ENCODE measurements at places on chromosomes 6 and 20. TPM values are rescaled to one million over a fixed set of nuclear protein-coding genes. Genes with fewer than 3 reads are reported as not detected.

The KHDRBS2 gene
- not detected for total RNA-seq

The OPN5 gene
- not detected for total RNA-seq

The GHRH gene
- total RNA-seq = not detected

The CARMIL1 gene
- 6.2 TPM for total RNA-seq

The CCN5 gene
- total RNA-seq = 113 TPM

DNA sequence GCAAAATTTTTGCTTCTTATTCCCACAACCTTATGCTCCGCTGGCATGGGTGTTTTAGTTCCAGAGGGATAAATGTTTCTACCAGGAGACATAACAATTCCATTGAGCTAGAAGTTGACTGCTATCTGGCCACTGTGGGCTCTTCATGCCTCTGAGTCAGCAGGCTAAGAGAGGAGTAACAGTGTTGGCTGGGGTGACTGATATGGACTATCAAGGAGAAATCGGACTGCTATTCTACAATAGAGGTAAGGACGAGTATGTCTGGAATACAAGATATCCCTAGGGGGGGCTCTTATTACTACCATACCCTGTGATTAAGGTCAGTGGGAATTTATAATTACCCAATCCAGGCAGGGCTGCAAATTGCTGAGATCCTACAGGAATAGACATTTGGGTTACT, 26.9 kb downstream of the FBXO30 start:
- ATAC-seq = no peak

DNA sequence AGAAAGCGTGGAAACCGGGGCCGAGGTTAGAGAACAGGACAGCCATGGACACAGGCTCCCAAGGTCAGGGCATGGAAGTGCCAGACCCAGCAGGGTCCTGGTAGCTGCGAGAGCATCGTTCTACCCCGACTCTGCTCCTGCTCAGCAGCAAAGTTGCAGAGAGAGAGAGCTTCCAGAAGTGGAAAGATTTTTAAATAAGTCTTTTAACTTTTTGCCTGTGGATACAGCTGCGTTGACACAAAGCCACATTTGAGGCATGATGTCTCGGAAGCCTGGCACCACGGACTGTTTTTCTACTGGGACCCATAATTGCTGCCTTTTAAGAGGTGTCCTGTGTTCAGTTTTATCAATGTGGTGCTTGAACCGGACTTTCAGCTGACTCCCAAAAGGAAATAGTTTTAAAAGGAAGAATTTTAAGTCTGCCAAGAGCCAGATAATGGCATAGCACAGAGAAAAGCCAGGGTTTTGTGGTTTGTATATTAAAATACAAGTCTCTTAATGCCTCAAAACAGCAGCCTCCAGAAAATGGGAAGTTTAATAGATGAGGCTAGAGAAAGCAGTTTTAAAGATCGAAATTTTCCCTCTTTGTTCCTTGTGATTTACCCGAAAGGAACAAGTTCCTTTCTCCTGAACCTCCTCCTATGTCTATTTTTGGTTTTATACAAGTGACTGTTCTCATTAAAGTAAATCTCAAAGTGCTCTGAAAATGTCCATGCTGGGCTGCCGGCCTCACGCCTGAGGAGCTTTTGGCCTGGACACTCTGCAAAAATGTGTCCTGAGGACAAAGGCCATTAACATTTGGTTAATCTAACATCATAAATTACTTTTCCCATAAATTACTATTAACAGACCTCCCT, 91.5 kb downstream of the RIN2 start:
- peak; percentile 43 for ATAC-seq

GRCh38 chr6:166959911-166960608, 3.7 kb upstream of the RNASET2 start:
- ATAC-seq = no peak

GRCh38 chr6:150773969-150774368, 91.5 kb upstream of the MTHFD1L start:
- no peak for ATAC-seq

- peak; percentile 94 for ATAC-seq
Observed at GRCh38 chr20:35883778-35884540, 70.3 kb downstream of the SCAND1 start.

- no peak for ATAC-seq
Observed at GRCh38 chr6:36550473-36551000, 3.3 kb upstream of the STK38 start.

GRCh38 chr20:46126440-46127056, 8.4 kb downstream of the CD40 start:
- no peak for ATAC-seq

- no peak for ATAC-seq
Observed at GRCh38 chr6:138430361-138431145, 26.5 kb downstream of the HEBP2 start.

DNA sequence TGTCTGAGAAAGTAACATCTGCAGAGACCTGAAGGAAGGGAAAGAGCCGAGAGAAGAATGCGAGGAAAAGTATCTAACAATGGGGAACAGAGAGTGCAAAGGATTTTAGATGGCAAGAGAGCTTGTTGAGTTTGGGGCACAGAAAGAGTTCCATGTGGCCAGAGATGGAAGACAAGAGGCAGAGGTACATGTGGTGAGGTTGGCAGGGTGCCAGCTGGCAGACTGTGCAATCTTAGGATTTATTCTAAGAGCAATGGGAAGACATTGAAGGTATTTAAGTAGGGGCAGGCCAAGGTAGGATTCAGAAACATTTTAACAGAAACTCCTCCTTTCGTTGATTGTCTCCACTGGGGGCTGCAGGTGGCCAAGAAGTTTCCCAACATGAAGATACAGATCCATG, 20.4 kb upstream of the LBP start:
- no peak for ATAC-seq

DNA sequence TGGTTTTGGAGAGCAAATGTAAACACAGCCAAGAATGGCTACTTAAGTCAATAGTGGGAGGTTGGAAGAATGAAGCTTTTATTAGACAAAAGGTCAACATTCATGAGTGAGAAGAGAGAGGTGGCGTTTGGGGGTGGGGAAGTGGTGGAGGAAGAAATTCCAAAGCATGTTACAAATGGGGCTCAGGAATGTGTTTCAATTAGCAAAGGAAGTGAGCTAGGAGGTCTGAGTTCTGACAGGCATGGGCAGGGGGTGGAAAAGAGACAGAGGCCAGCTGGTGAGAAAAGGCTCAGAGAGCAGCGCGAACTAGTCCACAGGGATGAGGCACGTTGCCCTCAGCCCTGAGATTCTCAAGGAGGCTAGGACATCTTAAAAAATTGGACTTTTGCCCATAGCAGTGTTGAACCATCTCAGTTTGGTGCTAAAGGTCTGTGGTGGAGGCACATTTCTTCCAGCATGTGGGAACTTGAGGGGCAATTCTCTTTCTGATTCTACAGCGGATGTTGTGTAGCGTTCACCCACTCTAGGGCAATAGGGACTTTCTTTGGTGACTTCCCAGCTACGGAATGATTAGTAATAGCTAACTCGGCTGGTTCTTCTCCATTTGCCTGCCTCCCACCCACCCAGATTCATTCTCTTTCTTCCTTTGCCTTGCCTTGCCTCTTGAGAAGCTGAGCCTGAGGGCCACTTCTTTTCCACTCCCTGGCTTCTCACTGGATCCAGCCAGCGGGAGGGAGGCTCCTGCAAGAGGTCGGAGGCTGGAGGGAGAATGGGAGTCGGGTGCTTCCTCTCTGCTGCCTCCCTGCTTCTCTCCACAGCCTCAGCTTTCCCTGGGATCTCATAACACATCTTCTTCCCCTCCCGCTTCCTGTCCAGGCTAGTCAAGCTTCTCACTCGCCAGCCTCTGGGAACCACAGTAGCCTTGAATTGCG, 45.1 kb upstream of the NEDD9 start:
- peak; percentile 44 for ATAC-seq

DNA sequence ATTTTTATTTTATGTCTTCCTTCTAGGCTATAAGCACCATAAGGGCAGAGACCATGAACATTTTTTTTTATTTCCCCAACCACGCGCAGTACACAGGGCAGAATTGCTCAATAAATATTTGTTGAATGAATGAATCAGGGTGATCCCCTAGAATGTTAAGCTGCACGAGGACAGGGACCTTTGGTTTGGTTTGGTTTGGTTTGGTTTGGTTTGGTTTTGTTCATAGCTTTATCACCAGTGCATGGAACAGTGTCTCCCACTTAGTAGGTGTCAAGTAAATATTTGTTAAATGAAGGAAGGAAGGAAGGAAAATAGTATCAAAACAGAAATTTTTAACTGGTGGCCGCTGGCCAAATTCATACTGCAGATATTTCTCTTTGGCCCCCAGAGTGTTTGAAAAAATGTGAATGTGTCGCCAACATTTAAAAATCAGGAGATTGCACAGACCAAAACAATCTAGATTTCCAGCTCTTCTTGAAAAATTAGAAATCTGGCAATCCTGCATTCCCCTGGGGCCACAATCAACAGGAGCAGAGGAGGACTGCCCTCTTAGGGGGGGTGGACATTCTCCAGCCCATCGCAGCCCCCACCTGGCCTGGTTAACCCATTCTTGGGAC, 205.3 kb downstream of the EYA2 start:
- peak; percentile 67 for ATAC-seq

- ATAC-seq = no peak
Observed at GRCh38 chr6:118148561-118148960, 241.5 kb downstream of the SLC35F1 start.

- ATAC-seq = no peak
Observed at GRCh38 chr20:4036351-4036750, 21.0 kb upstream of the RNF24 start.
